ENCODE measurements at places on chromosomes 11 and 22.

- DNase-seq, result no peak
These were observed 99.7 kb upstream of the SYT13 start for GRCh38 chr11:45385844-45386243.

DNA sequence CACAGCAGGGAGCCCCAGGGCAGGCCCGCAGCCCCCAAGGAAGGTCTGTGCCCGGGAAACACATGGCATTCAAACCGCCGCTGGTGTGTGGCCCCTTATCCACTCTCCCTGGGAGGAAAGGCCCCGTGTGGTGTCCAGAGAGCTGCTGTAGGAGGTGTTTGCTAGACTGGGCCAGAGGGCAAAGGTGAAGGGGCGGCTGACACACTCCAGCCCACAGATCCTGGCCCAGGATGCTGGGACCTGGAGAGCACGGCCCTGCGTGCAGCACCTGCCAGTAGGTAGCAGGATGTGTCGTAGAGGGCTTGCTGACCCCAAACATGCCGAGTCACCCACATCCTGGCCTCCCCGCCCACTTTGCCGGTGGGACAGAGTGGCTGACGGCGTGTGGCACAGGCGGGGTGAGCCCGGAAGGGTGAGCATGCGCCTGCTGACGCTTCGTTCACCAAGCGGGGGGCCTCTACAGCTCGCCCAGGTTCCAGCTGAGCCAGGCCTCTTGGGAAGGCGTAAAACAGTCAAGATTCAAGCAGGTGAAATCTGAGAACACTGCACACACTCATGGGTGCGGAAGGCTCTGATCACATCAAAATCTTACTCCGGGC lies 11.0 kb downstream of the OSBPL5 start:
- DNase-seq, result no peak

DNA sequence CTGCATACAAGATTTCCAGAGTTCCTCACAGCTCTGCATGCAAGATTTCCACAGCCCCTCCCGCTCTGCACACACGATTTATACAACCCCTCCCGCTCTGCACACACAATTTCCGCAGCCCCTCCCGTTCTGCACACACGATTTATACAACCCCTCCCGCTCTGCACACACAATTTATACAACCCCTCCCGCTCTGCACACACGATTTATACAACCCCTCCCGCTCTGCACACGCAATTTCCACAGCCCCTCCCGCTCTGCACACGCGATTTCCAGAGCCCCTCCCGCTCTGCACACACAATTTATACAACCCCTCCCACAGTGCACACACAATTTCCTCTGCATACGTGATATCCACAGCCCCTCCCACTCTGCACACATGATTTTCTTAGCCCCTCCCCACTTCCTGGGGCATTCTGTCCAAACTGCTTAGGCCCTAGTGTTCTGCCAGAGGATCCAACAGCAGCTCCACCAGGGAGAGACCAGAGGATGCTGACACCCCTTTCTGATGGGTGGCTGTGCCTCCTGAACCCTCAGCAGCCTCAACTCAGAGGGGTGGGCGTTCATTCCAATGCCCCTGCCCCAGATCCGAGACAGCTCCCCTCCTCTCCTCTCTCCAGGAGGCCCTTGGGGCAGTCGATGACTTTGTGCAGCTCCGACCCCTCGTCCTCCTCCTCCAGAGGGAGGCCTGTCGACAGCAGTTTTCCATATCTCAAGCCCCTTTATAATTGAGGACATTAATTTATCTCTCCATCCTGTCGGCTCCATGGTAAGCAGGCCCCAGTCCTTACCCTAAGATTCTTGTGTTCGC lies 671.7 kb downstream of the BRD1 start:
- DNase-seq, result no peak

DNA sequence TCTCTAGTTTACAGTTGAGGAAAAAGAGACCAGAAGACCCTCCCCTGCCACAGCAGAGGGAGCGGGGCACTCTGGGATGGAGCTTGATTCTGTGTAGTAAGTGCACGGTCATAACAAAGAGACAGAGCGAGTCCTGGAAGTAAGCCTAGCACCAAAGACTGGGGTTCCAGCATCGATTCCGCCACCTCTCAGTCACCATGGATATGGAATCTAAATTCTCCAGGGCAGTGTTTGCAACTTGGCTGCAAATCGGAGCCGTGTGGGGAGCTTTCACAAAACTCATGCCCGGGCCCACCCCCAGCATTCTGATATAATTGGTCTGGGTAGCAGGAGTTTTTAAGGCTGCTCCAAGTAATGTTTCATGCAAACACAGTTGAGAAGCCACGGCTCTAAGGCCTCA lies 129.5 kb upstream of the OPCML start:
- no peak for DNase-seq

- DNase-seq, result no peak
These were observed 6.9 kb downstream of the TSPAN32 start for GRCh38 chr11:2308713-2309112.

- DNase-seq, result no peak
These were observed 3.8 kb upstream of the GP1BB start for GRCh38 chr22:19719488-19720021.

DNA sequence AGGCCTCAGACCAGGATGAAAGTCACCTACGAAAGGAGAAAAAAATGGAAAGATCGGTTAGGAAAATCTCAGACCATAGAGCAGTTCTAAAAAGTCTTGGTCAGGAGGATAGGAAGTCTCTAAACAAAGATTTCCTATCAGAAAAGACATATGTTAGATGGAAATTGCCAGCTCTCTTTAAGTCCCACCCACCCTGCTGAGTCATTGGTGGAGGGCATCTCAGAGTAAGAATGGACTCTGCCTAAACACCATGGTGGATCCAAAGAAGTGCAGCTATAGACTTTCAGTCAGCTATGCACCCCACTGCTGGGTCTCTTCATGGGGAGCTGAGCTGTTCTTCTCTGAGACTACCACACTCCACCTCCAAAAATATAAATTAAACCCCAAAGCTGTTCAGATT lies 3.7 kb downstream of the OR8B2 start:
- DNase-seq, result no peak

DNA sequence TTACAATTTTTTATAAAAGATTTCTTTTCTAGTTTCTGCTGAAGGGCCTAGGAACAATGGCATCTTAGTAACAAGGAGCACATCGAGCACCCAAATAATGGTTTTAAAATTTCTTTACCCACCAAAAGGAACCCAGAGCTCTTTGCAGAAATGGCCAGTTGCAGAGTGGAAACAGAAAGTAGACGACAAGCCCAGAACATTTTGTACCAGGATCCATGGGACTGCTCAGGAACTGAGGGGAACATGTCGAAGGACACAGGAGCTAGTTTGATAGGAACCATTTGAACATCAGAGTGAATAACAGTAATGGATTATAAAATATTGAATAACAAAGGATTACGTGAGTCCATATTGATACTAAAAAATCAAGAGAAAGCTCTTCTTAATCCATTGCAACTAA lies 17.3 kb downstream of the PANX1 start:
- DNase-seq, result no peak

DNA sequence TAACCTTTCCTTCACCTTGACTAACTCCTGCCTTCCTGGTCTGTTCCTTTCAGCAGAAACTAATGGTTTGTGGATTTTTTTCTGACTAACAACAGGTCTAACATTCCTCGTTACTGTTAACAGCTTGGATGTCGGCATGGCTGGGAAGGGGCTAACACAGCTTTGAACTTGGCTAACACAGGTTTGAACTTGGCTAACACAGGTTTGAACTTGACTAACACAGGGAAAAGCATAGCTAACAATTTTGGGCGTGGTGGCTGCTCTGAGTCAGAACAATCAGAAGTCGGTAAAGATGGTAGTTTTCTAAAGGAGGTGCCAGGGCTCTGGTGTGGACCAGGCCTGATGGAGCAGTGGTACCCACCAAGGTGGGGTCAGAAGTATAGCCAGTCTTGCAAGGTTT lies 16.1 kb downstream of the MIAT start:
- no peak for DNase-seq

- DNase-seq, result peak; percentile 32
These were observed 23.3 kb upstream of the CCDC34 start for GRCh38 chr11:27386181-27386845.

DNA sequence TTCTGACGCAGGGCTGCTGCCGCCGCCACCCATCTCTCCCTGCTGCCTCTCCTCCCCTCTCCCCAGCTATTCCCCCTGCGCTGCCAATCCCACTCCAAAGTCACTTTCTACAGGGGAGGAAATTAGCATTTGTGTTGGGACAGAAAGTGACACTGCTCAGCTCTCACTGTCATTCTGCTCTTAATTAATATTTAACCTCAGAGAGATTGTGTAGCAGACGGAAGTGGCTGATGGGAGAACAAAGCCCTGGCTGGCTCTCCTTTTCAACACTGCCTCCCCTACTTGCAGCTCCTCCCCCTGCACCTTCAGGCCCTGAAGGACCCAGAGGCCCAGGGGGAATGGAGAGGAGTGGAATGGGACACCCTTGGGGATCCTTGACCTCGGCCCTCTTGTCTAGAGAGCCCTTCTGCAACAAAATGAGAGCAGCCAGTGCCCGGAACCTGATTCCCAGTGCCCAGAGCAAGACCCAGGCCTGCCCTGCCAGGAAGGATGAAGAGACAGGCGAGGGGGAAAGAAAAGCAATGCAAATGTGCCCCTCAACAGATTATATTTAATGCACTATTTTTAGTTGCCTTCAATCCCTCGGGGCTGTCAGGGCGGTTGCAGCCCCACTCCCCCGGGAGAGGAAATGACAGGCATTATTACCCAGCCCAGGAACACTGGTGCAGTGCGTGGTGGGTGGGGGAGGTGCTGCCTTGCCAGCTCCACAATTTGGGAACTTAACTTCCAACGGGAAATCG lies 14.6 kb upstream of the NRGN start:
- no peak for DNase-seq

DNA sequence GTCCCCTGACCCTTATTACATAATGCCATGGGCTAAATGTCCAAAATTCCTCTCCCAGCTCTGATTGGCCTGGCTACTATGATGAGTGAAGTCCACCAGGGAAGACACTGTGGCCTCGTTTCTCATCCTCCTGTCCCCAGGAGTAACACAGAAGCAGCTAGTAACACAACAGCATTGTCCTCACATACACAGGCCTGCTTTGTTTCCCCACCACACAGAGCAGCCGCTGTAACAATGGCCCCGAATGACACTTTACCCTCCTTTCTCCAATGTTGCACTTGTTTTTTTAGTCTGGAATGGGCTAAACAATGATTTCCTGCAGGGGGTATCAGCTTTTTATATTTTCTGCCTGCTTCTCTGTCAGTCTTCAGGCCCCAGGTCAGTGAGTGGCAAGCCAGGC lies at the start of gene PRR5L:
Gene PRR5L, plus strand, starts transcription at position 363 of the 400 bp plus-strand sequence. CDS start 104,834 bp downstream, outside the sequence.
- no peak for DNase-seq

Measured in NCI-H82 (cell line).